Colonic mucosa (tissue), 4 donors: ENCODE measurements at places on chromosomes 1 and 21. TPM values are rescaled to one million over a fixed set of nuclear protein-coding genes. Genes with fewer than 3 reads are reported as not detected.

The SETSIP gene
- not detected for total RNA-seq

The EPS8L3 gene
- total RNA-seq, result 283 TPM

The CCDC185 gene
- total RNA-seq, result not detected

The SPATA46 gene
- total RNA-seq, result not detected

DNA sequence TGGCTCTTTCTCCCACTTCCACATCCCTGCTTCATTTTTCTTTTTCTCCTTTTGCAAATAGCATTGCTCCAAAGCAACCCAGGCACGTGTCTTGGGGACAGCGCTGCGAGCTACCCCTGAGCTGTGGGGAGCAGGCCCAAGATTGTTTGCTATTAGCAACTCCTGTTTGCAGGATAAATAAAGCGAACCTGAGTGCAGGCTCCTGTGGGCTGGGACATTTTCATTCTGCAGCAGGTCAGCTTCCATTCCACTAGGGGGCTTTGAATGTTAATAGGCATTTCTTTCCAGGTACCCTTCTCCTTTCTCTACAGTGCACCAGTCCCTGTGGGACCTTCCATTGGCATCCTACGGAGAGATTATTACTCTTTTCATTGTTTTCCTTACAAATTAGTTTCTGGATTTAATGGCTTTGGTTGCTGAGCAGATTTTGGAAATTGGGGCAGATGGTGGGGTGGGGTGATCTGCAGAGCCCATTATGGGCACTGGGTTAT lies 54.0 kb downstream of the OLFML3 start:
- H3K36me3 ChIP-seq, result no peaks in the 10 kb centered on the region
- H3K4me3 ChIP-seq, result no peak overlapping the region
- no peak overlapping the region for H3K27ac ChIP-seq
- H3K27me3 ChIP-seq, result no peaks in the 10 kb centered on the region
- no peak for DNase-seq

- DNase-seq, result peak; percentile 19
- H3K4me3 ChIP-seq, result no peak overlapping the region
- no peak overlapping the region for H3K27ac ChIP-seq
- no peaks in the 10 kb centered on the region for H3K4me1 ChIP-seq
- no peaks in the 10 kb centered on the region for H3K27me3 ChIP-seq
Observed at GRCh38 chr1:206803221-206803730, 31.0 kb upstream of the IL10 start.

DNA sequence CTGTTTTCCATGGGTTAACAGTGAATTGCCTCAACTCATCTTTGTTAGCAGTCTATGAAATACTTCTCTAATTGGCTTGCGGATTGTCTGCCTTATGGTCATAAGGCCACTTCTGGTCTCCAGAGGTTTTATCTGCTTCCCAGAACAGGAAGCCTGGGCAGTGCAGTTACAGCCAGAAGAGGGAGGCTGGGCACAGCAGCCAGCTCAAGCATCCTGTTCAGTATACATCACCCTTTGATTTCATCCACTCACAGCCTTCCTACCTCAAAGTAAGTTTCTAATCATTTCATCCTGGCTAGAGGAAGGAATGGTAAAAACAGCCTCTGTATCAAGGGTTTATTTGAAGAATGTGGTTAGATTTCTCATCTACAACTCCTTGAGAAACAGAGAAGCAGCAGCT lies 311.5 kb upstream of the DEPDC1 start:
- no peak overlapping the region for H3K4me3 ChIP-seq
- DNase-seq, result no peak
- H3K36me3 ChIP-seq, result no peaks in the 10 kb centered on the region
- H3K4me1 ChIP-seq, result no peaks in the 10 kb centered on the region
- H3K27ac ChIP-seq, result no peak overlapping the region

GRCh38 chr1:2344121-2344681 lies 47.2 kb downstream of the MORN1 start:
- no peak overlapping the region for H3K4me3 ChIP-seq
- H3K4me1 ChIP-seq, result no peaks in the 10 kb centered on the region
- no peaks in the 10 kb centered on the region for H3K36me3 ChIP-seq
- H3K27me3 ChIP-seq, result no peaks in the 10 kb centered on the region
- H3K27ac ChIP-seq, result no peak overlapping the region
- no peak for DNase-seq

GRCh38 chr1:111082421-111083203 lies 57.3 kb downstream of the DRAM2 start:
- no peaks in the 10 kb centered on the region for H3K27me3 ChIP-seq
- no peak overlapping the region for H3K27ac ChIP-seq
- H3K36me3 ChIP-seq, result no peaks in the 10 kb centered on the region
- no peaks in the 10 kb centered on the region for H3K4me1 ChIP-seq

DNA sequence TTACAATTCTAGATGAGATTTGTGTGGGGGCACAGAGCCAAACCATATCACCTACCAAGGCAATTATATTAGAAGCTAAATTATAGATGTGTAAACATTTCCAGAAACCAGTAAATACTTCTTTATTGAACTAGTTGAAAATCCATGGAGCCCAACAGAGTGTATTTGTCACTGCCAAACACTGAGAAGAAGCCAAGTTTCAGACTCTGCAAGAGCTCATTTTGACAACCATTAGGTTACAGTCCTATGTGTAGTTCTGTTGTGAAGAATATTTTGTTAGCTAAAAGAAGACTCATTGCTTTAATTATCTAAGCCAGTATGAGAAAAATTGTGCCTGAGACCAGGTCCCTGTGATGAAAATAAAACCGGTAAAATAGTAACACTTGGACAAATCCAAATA lies 358.9 kb upstream of the SGIP1 start:
- H3K27ac ChIP-seq, result no peak overlapping the region
- no peaks in the 10 kb centered on the region for H3K27me3 ChIP-seq
- H3K4me3 ChIP-seq, result no peak overlapping the region
- DNase-seq, result no peak

- no peaks in the 10 kb centered on the region for H3K36me3 ChIP-seq
- H3K4me3 ChIP-seq, result no peak overlapping the region
- H3K27ac ChIP-seq, result no peak overlapping the region
- no peak for DNase-seq
- H3K4me1 ChIP-seq, result no peaks in the 10 kb centered on the region
- H3K27me3 ChIP-seq, result no peaks in the 10 kb centered on the region
Observed at GRCh38 chr1:41935226-41935625, 16.5 kb upstream of the HIVEP3 start.

- no peak for DNase-seq
- H3K4me3 ChIP-seq, result no peak overlapping the region
- no peaks in the 10 kb centered on the region for H3K4me1 ChIP-seq
- no peak overlapping the region for H3K27ac ChIP-seq
- H3K36me3 ChIP-seq, result no peaks in the 10 kb centered on the region
- H3K27me3 ChIP-seq, result no peaks in the 10 kb centered on the region
Observed at GRCh38 chr1:46479744-46480350, 9.8 kb upstream of the DMBX1 start.

- H3K27ac ChIP-seq, result no peak overlapping the region
- no peak for DNase-seq
- H3K36me3 ChIP-seq, result no peaks in the 10 kb centered on the region
- H3K4me1 ChIP-seq, result no peaks in the 10 kb centered on the region
- H3K4me3 ChIP-seq, result no peak overlapping the region
Observed at GRCh38 chr1:228284521-228284920, 76.7 kb downstream of the OBSCN start.

GRCh38 chr1:17192394-17193221 lies 12.3 kb upstream of the PADI1 start:
- DNase-seq, result no peak
- H3K27ac ChIP-seq, result no peak overlapping the region
- no peak overlapping the region for H3K4me3 ChIP-seq
- no peaks in the 10 kb centered on the region for H3K4me1 ChIP-seq
- H3K27me3 ChIP-seq, result no peaks in the 10 kb centered on the region
- H3K36me3 ChIP-seq, result no peaks in the 10 kb centered on the region
